Germinal center (tissue), 1 donor: ENCODE measurements at places on chromosomes 2 and 18.

DNA sequence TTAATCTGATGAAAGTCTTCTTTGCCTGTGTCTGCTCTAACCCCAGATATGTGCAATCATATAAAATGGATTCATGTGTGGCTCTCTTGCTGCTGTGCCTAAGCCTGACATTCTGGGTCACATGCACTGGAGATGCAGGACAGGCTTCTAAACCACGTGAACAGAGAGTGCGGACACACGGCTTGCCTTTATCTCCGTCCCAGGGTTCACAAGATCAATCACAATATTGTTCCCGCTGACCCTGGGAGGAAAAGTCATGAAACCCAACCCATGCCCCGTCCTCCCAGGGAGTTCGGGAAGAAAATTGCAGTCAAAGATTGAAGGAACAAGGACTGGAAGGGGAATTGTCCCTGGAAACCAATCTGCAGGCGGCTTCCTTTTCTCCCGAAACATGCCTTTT lies 74.8 kb downstream of the VAPA start:
- no peak for DNase-seq

- no peak for DNase-seq
These were observed 22.2 kb upstream of the IL1RN start for GRCh38 chr2:113105047-113105785.

GRCh38 chr18:59725142-59725541 lies 27.9 kb upstream of the CCBE1 start:
- DNase-seq: no peak

- no peak for DNase-seq
These were observed 71.8 kb downstream of the TMEFF2 start for GRCh38 chr2:192122946-192123345.

- peak; percentile 70 for DNase-seq
These were observed 34.1 kb upstream of the GNAL start for GRCh38 chr18:11654736-11655605.

DNA sequence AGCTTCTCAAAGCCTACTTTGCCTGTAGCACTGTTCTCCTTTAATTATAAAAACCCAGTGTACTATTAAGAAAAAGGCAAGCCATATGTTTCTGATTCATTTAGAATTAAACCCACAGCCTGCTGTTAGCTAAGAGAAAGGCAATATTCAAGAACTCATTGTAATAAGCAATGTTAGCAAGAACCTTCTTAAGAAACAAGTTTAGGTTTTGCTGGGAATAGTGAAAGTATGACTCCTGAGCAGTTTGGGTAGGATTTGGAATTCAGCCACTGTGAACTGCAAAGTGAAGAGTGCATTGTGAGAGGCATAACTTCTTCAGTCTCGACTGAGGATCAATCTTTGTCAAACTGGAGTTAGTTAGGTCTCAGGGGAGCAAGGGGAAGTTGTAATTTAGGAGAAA lies 206.5 kb upstream of the NT5C1B start:
- no peak for DNase-seq

DNA sequence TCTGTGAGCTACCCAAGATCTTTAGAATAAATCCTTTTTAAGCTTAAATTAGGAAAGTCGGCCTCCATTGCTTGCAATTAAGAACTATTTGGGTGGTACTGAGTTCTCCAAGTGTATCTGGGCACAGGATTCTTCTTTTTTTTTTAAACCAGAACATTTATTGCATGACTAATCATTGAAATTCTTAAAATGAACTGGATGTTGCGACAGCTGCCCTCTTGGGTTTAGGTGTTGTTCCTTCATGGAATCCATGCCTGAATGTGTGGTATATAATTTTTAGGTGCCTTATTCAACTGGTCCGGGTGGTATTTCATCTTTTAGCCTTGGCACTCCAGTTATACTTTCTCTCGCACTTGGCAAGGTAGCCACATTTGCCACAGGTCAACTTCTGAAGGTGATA lies 14.5 kb upstream of the KCNK3 start:
- DNase-seq: no peak

DNA sequence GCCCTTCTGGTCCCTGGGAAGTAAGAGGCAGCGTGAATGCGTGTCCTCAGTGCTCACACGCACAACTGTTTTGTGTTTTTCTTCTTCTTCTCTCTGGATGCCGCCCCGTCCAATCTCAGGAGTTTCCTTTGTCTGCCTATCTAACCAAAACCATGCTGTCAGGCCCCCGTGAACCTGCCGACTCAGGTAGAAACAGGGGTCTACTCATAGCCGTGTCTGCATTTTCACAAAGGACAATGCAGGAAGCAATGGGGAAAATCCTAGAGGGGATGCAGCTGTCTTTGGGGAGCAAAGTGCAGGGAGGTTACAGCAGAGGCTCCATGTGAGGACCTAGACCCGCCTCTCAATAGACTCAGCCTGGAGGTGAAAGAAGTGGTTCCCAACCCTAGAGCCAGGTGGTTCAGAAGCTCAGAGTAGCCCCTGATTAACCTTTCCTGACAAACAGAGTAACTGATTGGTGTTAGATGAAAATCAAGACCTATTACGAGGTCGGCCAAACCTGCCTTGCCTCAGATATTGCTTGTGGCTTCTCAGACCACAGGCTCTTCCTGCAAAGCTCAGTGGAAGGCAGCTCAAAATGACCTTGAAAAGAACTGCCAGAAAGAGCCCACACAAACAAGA lies 49.3 kb downstream of the CD226 start:
- DNase-seq: no peak
